ENCODE measurements at places on chromosomes 12 and 14.
A peak's percentile ranks its signal among the peaks of the same experiment; 100 is the strongest.

DNA sequence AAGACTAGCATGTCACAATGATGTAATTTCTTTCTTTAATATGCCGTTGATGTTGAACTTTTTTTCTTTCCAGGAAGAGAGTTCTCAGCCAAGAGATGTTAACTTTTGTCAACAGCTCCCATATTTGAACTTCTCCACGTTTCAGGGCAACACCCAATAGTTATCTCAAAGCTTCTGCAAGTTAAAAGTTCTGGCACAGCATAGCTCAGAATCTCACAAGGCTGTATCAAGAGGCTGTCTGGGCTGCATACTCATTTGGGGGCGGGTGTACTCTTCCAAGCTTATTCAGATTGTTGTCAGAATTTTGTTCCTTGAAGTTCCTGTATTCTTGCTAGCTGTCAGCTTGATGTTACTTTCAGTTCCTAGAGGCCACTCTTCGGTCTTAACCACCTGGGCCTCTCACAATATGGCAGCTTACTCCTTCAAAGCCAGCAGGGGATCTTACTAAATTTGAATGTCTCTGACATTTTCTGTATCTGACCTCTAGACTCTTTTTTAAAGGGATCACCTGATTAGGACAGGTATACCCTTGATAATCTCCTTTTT, 38.9 kb downstream of the KCNC2 start:
- DNase-seq, result no peak

- DNase-seq, result no peak
These were observed 45.8 kb upstream of the TMED10 start for GRCh38 chr14:75222208-75222701.

DNA sequence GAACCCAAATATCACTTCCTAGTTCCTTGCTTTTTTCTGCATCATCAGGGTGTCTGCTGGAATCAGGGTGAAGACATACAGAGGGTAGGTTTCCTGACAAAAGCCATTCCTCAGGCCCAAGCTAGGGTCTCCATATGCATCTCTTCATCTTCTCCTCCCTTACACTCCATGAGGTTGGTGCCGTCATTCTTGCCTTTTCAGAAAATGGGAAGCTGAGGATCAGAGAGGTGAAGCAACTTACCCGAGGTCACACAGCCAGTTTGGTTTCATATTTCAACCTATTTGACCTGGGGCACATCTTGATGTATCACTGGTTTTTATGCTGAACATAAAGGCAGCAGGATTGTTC, 7.3 kb upstream of the FAM222A start:
- DNase-seq, result no peak

- peak; percentile 91 for DNase-seq
These were observed at the start of gene BLTP3B for GRCh38 chr12:100142851-100143559. BLTP3B (minus strand) TSS chr12:100142874; CDS start chr12:100142635, 239 bp downstream.

DNA sequence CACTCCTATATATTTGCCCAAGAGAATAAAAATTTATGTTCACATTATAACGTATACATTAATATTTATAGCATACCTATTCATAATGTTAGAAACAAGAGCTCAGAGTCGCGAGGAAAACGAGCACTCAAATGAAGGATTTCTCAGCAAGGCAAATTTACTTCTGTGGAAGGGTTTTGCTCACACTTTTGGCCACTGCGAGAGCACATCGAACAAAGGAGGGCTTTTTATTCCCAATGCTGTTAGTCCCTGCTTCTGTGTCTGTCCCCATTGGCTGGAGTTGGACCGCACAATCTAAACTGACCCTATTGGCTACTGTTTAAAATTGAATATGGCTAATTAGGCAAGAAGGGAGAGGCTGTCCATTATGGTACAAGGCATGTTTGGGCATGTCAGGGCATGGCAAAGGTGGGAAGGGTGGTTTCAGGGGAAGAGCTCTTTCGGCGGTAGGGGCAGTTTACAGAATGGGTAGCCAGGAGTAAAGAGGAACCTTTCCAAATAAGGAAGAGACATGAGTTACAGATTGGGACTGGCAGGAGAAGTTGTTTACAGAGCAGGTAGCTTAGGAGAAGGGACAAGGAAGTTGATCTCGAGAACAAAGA, 702.9 kb downstream of the TRHDE start:
- DNase-seq, result no peak
